NCI-H510A treated with DMSO at 0.1 percent for 48 hours (cell line): ENCODE measurements at places on chromosomes 12 and 14.

- DNase-seq, result no peak
These were observed 34.5 kb upstream of the RIC8B start for GRCh38 chr12:106739815-106740530.

DNA sequence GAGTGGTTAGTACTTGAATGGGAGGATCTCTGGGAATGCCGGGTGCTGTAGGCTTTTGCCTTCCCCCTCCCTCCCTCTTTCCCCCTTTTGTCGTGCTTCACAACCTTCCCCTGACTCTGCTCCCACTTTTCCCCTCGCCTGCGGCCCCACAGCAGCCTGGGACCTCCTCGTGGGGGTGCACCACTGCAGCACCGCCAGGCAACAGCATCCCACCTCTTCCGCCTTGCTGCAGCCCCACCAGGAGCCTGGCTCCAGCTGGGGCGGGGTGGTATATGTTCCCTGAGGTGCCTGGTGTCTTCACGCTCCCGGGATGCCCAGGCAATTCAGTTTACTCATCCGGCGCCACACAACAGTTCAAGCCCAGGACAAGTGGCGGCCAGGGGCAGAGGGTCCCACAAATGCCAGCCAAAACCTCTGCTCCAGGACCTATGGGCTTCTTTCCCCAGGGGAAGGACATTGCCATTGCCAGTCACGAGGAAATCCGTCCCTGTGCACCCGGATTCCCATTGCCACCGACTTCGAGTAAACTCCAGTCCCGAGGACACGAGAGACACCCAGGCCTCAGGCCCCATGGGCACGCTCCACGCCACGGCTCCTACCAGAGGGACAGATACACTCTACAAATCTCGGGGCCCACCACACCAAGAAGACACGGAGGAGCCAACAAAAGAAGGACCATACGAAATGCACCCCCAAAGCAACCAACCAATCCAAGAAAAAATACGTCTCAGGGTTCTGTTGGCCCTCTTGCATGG, 181.7 kb downstream of the ALG10 start:
- no peak for DNase-seq

- no peak for DNase-seq
These were observed 105.8 kb upstream of the SINHCAF start for GRCh38 chr12:31431721-31432240.

GRCh38 chr12:66500841-66501240, 178.0 kb downstream of the GRIP1 start:
- DNase-seq, result no peak

DNA sequence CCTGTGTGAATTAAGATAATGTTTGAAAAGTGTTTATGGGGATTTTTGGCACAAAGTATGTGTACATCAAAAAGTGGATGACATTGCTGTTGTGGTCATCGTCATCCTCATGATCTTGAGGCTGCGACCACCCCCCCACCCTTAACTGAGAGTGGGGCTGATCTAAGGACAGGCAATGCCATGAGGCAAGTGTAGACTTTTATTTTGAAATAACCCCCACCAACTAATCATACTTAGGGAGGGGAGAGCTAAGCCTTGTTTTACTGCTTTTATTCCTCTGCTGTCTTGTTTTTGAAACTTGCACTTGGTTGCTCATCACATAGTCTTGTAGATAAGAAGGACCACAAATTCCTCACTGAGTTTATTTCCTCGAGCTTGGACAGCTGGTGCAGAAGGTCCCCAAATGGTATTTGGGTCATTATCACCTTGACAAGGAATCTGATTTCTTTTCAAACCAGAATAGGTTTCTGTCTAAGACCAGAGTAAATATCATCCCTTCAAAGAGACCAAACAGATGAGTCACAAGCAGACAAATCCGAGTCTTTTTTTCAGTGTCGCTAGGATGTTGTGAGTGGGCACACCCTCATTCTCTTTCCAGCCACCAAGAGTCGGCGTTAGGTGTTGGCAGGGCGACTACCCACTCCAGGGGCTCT, 23.9 kb upstream of the SMOC1 start:
- DNase-seq, result no peak

DNA sequence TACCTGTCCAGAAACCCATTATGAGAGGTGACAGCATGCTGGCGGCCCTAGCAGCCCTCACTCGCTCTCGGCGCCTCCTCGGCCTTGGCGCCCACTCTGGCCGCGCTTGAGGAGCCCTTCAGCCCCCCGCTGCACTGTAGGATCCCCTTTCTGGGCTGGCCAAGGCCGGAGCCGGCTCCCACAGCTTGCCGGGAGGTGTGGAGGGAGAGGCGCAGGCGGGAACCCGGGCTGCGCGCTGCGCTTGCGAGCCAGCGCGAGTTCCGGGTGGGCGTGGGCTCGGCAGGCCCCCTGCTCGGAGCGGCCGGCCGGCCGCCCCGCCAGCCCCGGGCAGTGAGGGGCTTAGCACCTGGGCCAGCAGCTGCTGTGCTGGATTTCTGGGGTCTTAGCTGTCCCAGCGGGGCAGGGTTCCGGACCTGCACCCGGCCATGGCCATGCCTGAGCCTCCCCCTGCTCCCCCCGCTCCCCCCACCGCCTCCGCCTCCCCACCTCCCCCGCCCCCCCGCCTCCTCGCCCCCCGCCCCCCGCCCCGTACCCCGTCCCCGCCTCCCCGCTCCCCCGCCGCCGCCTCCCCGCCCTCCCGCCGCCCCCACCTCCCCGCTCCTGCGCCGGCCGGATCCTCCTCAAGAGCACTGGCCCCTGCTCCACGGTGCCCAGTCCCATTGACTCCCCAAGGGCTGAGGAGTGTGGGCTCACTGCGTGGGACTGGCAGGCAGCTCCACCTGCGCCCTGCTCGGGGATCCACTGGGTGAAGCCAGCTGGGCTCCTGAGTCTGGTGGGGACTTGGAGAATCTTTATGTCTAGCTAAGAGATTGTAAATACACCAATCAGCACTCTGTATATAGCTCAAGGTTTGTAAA, 163.1 kb downstream of the KLHL28 start:
- no peak for DNase-seq

GRCh38 chr14:91005716-91006115, 54.7 kb downstream of the RPS6KA5 start:
- no peak for DNase-seq

DNA sequence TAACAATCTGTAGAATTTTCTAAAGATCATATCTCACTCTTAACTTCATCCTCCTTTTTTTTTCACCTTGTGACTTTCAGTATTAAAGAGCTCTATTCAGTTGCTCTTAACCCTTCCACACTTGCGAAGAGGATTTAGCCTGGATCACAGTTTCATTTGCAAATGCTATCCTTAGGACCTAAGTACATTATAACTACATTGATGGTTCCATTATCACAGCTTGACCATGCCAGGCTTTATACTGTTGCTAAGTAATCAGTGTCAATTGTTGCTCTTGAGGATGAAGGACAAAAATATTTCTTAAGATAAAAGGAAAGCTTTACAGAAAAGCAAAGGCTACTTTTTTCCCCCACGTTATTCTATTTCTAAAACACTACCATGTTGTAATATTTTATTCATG, 122.2 kb downstream of the PDZRN4 start:
- no peak for DNase-seq

DNA sequence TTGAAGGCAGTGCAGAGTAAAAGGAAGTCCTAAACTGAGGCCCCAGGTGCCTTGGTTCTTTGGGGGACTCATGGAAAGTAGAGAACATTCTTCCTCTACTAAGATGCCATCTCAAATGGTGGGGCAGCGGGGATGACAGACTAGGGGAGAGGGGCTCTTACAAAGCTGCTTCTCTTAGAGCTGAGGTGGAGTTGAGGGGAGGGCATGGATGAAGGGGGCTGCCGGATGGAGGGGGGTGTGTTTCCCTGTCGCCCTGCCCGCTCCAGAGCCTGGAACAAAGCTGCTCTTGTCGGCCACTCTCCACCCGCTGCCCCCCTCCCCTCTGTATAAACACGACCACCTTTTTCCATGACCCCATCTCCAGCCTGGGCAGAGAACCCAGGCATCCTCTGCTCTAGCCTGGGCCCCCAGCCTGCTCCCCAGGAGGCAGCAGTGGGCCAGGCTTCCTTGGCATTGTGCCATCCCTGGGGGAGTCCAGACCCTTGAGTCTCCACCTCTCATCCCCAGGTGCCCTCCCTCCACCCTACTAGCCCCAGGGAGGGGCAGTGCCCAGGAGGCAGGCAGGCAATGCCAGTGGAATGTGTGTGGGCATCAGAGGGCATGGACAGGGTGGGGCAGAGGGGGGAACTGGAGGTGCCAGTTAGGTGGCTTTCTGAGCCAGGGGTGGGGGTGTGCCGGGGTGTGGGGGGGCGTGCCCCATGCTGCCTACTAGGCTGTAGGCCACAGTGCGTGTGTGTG, 1.7 kb downstream of the RARG start:
- no peak for DNase-seq
